Stimulated activated CD4-positive, alpha-beta T cell treated with anti-CD3 and anti-CD28 coated beads, Interleukin-4, amount 100 ng/mL, for 4 hours (primary cell): ENCODE measurements at places on chromosomes 2 and 18.

DNA sequence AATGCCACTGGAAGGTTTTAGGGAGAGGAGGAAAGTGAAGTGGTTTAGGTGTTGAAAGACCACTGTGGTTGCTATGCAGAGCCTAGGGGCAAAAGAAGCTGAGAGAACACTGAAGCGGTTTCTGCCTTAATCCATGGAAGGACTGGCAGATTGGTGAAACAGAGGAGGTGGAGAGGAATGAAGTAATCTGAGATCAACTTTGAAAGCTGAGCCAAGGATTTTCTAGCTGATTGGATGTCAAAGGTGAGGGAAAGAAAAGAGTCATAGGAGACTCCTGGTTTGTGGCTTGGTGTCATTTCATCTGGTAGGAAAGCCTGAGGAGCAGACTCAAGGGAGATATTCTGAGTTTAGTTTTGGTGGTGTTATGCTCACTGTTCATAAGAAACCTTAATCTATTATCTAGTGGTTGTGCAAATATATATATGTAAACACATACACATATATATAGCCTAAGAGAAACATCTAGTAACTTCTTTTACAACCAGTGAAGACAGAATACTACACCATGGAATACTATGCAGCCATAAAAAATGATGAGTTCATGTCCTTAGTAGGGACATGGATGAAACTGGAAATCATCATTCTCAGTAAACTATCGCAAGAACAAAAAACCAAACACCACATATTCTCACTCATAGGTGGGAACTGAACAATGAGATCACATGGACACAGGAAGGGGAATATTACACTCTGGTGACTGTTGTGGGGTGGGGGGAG, 134.1 kb upstream of the CREB1 start:
- no peak for DNase-seq

DNA sequence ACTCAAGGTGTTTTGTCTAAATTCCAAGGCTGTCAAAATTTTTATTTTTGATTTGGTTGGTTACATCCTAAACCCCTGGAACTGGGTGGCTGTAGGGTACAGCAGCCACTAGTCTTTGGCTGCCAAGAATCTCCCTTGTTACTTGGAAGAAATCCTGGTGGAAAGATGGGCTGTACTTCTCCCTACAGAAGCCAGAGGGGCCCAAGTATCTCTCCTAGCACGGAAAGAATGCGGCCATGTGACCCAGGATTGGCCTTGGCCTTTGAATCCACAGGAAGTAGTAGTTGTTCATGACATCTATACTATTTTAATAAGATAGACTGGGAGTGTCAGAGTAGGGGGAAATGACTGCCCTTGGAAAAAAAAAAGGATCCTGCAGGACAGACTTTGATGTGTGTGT, 54.4 kb upstream of the MYO3B start:
- no peak for DNase-seq

DNA sequence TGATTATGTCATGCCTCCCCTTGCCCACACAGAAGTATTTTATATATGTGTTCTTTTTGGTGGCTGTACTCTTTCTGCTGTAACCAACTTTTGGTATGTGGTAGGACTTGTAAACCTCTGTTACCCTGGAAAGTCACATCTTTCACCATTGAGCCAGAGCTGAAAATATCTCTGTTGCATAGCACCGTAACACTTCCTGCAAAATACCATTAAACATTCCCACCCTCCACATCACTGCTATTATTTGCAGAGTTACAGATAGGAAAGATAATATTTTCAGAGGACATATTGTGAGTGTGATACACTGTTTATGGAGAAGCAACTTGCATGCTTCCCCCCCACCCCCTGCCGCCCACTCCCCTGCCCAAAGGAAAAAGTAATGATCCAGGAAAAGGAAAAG, 44.8 kb downstream of the CAB39 start:
- DNase-seq, result no peak

DNA sequence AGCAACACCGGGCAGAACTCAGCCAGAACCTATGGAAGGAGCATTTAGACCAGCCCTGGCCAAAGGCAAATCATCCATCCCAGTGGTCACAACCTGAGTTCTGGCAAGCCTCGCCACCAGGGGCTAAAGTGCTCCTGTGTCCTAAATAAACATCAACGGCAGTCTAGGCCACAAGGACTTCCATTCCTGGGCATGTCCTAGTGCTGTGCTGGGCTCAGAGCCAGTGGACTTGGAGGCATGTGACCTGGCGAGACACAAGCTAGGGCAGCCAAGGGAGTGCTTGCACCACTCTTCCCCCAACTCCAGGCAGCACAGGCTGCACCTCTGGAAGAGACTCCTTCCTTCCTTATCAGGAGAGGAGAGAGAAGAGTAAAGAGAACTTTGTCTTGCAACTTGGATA, 69.0 kb downstream of the ST6GAL2 start:
- DNase-seq, result no peak

GRCh38 chr2:30677861-30678385, 129.3 kb downstream of the CAPN13 start:
- no peak for DNase-seq

DNA sequence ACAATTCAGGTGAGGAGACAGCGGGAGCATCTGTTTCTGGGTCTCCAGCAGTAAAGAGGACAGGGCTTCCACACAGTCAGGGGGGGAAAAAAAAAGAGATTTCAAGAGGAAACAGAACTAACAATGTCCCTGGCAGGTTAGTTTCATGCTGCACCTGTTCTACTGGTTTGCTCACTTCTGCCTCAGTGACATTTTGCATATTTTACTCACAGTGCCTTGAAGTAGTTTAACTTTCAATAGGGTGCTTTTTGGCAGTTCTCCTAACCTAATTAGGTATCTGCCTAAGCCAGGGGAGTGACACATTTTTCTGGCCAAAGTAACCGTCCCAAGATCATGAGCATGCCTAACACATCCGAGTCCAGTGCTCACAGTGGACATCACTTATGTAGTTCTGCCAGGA, 109.0 kb upstream of the ALK start:
- DNase-seq, result no peak

DNA sequence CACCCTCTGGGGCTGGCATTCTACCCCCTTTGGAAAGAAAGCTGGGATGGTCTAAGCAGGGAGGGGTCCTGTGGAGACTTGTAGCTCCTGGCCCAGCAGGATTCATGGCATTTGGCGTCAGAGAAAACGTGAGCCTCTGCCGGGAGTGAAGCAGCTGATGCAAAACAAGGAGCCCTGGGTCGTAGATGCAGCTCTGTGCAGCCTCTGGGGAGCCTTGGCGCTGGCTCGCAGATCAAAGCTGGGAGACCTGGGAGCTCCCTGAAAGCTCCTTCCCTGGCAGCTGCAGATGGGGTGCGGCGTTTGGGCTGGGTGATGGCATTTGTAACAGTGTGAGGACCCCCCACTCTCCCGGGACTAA, 148.3 kb downstream of the KLHL29 start:
- DNase-seq, result no peak

GRCh38 chr18:11553098-11553940, 56.1 kb upstream of the SLC35G4 start:
- DNase-seq, result no peak

- DNase-seq, result no peak
Measured at GRCh38 chr18:74454279-74454751, 2.8 kb downstream of the DIPK1C start.

- no peak for DNase-seq
Measured at GRCh38 chr18:54090856-54091255, 133.6 kb downstream of the MBD2 start.

DNA sequence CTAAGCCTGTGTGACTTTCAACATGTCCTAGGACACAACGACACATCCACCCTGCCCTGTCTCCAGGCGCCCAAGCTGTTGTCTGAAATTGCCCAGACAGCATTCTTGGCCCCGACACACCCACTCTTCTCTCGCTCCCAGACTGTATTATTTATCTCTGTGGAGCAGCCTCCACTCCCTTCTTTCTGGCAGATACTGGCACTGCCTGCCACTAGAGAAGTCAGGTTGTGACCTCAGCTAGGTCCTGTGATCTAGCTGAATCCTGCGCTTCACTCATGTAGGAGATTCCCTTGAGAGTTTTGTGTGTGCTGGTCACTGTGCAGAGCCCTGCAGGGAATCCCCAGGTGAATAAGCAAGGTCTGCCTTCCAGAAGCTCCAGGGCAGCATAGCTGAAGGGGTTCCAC, 77.1 kb upstream of the TNP1 start:
- no peak for DNase-seq

GRCh38 chr2:195561116-195561921, 95.7 kb upstream of the SLC39A10 start:
- no peak for DNase-seq

DNA sequence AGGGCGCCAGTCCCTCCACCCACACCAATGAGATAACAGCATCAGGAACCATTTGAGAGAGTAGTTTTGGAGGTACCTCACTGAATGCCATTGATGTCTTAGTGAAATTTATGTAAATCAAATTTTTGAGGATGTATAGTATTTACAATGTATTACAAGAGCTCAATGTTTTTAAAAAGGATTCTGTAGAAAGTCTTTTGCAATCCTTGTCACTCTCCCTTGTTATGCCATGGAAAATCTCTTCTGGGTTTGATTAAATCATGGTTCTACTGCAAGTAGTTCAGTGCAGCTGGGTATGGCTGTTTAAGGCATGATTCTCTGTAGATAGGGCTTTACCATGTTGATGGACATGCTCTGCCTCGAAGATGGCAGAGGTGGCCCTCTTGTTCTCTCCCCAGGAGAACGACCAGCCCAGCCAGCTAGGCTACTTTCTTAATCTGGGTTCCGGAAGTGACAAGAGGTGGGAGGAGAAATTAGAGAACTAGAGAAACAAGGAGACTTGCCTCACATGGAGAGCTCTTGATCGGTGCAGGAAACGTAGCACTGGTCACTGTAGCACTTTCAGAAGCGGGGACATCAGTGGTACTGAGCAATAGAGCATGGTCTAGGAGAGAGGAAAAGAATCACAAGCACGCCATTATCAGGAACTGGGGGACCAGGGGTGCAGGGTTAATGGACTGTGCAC, 202.7 kb downstream of the CLIP4 start:
- no peak for DNase-seq

DNA sequence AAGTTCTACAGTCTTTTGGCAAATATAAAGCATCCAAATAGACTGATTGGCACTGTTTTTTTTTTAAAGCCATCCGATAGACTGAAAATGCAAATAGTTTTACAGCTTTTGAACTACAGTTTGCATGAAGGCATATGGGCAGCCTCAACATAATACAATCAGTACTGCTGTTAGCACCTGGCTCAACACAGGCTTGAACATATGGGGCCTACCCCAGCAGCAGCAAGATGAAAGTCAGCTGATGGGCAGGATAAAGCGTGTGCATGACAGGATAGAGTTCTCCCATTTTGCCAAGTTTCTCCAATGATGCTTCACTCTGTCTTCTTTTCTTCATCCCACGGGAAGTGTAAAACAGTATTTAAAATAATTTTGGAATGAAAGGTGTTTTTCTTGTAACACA, 1.3 kb upstream of the AKAIN1 start:
- no peak for DNase-seq

DNA sequence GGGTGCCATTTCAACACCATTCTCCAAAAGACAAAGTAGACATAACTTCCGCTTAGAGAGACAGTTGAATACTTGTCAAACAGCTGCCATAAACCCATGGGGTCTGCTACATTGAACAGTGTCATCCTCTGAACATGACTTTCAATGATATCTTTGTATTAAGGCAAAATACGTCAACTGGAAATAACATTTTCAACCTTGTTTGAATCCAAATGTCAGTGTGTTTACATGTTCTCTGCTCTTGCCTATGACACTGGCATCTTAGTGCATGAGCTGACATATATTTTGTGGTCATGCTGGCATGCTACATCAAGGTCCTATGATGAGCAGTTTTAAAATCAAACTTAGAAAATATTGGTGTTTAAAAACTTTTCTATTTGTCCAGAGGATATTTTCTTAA, 1548.1 kb upstream of the LRRTM1 start:
- no peak for DNase-seq

DNA sequence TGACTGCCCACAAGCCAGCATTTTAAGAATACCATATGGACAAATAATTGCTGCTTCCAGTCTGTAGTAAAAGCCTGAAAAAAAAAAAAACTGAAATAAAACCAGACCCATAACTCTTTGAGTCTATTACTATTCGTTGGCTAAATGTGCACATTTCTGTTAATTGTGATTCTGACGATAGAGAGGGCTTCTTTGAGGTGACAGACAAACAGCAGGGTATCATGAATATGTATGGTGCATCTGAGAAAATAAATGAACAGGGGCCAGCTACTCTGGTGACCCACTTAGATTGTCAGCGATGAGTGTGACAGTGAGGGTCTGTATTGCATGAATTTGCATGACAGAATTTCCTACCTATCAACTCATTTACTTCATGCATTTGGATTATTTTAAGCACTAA, 427.8 kb upstream of the SOX11 start:
- DNase-seq, result no peak

DNA sequence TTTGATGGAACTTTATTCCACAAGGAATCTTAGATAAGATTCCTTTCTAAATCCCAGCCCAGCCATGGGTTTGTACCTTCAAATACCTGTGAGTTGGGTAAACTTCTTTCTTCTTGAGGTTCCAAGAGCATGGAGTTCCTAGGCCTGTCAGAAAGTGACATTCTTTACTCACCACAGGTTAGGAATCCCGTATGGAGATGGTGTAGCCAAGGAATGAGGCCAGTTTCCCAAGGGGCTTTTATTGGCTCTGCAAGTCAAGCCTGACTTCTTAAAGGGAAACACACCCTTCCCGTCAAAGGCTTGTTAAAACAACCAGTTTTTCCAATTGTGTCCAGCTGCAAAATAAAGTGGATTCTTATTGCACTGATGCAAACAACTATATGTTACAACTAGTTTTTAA, 45.8 kb downstream of the STK17B start:
- no peak for DNase-seq

GRCh38 chr2:208039376-208040110, 14.2 kb upstream of the PLEKHM3 start:
- DNase-seq, result no peak

DNA sequence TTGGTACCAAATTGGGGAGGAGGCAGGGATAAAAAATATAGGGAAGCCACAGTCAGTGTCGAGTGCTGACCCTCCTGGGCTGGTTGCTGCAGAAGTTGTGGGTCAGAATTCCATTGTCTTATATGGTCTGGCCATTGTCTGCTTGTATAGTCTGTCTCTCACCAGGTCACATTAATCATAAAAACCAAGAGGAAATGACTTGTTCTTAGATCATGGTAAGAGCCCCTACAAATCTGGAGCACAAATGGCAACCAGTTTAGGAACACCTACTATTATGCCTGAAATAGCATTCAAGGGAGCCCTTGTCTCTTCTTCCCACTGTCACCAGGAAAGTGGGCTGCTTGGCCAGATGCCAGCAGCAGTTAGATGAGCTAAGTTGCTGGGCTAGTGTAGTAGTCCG, 119.7 kb upstream of the RMP24 start:
- no peak for DNase-seq

- no peak for DNase-seq
Measured at GRCh38 chr2:85275984-85276540, 51.7 kb downstream of the TGOLN2 start.

DNA sequence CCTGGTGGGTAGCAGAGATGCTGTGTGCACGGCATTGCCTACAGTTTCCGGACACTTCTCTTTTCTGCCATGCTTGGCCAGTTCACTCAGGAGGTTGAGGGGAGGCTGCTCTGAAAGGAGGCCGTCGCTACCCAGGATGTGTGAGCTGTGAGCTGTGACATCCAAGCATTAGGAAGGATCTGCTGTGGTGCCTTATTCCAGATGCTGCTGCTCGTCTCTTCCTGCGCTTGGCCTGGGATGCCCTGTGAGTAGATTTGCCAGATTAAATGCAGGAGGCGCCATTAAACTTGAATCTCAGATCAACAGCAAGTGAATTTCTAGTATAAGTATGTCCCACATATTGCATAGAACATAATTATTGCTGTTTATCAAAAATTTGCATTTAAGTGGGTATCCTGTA, 124.2 kb upstream of the SIX3 start:
- DNase-seq, result no peak
